Activated CD4-positive, alpha-beta T cell treated with anti-CD3 and anti-CD28 coated beads, Interleukin-2, Interleukin-6, amounts not matched to agents 100 ng/mL and 50 ng/mL, durations not matched to agents 16 hours and 8 hours (primary cell): ENCODE measurements at places on chromosomes 1 and 21.
A peak's percentile ranks its signal among the peaks of the same experiment; 100 is the strongest.

DNA sequence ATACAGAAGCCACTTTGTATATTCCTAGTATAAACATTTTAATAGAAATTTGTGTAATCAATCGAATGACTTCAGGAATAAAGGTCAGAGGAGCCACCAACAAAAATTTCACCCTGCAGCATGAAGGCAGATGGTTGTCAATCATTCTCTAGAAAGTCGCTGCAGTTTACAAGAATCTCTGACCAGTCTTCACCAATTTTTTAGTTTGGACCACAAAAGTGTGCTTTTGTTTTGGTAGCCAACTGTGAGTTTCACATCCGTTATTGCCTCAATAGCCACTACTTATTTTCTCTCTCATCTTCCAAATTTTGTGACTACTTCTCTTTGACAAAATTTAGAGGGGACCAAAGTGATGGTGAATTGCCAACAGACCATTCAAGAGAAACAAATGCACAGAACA lies 1155.6 kb downstream of the AMY1C start:
- no peak for DNase-seq

DNA sequence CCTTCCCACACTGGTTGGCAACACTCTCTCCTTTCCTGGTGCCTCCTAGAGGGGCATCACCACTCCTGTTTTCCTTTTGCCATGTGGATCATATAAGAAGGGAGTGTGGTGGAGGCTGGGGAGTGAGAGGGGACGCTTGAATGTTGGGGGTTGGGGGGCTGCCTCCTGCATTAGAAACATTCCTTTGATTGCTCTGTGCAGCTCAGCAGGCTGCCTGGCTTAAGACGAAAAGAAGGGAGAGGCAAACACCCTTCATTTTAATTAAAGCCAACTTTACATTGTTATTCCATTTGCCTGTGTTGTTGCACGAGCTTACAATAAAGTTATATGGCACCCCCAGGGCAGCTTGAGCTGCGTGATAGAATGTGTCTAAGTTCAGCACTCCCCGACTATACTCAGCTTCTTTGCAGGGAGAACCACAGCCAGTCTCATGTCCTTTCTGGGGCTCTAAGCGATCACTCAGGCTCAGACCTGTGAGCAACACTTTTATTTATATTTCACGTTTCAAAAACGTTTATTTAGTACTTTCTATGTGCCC lies 57.4 kb downstream of the FOXD2 start:
- DNase-seq: no peak

DNA sequence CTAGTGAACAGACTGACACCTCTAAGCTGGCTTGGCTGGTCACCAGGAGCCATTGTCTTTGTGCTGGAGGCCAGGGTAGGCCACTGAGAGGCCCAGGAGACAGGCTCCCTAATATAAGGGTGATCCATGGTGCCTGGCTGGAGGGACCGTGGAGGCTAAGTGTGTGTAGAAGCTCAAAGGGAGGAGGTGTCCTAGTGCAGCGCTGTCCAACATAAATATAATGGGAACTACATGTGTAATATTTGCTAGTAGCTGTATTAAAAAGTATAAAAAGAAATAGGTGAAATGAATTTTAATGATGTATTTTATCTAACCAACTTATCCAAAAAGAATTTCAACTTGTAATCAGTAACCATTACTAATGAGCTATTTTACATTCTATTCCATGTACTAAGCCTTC lies 35.0 kb downstream of the SOX13 start:
- no peak for DNase-seq

DNA sequence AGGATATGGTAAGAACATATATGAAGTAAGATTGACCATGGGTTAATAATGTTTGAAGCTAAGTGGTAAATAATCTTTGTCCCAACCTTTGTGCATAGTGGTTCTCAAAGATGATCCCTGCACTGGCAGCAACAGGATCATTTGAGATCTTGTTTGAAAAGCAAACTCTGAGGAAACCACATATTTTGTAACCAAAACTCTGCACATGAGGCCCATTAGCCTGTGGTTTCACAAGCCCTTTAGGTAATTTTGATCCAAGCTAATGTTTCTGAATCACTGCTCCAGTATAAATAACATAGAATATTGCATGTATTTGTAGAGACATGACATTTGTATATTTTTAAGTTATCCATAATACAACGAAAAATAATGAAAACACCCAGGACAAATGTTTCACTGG lies 147.9 kb upstream of the RGS18 start:
- DNase-seq: no peak

DNA sequence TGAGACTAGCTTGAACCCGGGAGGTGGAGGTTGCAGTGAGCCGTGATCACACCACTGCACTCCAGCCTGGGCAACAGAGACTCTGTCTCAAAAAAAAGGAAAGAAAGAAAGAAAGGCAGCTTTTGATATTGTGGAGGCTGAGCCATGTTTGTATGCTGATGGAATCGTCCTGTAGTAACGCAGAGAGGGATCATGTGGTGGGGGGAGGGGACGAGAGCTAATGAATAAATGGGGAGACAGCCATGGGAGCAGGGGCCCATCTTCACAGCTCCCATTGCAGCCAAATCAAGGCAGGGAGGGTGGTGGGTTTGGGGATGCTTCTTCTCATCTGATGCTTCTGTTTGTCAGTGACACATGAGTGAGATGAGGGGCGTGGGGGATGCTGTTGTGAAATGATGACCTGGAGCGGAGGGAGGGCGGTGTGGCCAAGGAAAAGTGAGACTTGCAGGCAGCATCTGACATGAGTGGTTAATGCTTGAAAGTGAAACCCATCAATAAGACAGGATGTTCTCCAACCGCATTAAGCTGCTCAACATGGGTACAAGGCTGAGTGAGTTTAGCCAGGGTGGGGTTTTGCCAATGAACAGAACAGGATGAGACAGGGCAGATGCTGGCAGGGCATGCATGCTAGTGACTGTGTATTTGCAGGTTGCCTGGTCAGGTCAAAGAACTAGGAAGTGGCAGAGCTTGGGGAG lies 16.7 kb downstream of the SPATA21 start:
- peak; percentile 89 for DNase-seq
